ELF-1 (cell line): ENCODE measurements at places on chromosomes 12 and 14.

DNA sequence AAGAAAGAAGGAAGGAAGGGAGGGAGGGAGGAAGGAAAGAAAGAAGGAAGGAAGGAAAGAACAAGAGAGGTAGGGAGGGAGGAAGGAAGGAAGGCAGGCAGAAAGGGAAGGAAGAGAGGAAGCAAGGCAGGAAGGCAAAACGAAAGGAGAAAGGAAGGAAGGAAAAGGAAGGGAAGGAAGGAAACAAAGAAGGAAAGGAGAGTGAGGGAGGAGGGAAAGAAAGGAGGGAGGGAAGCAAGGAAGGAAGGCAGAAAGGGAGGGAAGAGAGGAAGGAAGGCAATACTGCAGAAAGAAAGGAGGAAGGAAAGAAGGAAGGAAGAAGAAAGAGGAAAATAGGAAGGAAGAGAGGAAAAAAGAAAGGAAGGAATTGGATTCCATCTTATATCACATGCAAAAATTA lies 1303.1 kb upstream of the TMEM132C start:
- DNase-seq: no peak

DNA sequence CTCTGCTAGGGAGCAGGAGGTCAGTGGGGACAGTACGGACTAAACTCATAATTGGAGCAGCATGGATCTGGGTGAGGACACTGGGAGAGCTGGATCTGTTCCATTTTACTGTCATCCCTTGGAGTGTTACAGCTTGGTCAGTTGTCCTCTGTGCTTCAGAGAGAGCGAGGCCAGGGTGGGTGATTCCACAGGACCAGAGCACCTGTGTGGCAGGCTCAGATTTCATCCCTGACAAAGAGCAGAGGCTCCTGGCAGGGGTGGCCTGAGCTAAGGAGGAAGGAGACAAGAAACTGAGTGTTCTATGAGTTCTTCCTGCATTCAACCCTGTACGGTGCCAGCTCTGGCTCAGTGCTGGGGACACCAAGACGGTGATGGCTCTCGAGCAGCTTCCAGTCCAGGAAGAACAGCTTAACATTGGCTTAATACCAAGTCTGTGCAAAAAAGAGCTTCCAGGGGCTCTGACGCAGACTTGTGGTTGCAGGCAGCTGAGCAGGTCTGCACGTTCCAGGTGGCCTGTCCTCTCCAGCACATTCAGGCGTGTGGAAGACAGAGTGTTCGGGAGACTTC lies 8.4 kb upstream of the PGF start:
- DNase-seq: no peak

GRCh38 chr12:24066865-24067264 lies 117.4 kb upstream of the SOX5 start:
- no peak for DNase-seq

DNA sequence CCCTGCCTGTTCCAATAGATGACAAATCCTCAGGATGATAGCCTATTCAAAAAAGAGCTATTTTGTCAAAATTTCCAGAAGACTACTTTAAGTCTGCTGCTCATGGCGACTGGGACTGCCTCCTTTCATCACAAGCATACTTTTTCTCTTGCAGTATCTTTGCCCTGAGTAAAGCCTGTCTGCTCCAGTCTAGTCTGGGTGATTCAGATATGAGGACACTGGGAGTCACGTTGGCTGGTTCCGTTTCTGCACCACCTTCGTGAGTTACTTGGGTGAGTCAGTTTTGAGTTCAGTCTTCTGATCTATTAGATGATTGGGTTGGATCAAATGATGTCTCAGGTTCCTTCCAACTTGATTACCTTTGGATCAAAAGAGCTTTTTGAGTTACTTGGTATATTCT lies 301.3 kb upstream of the STXBP6 start:
- DNase-seq: no peak

- no peak for DNase-seq
These were observed 41.8 kb upstream of the CCDC196 start for GRCh38 chr14:66444271-66444927.

DNA sequence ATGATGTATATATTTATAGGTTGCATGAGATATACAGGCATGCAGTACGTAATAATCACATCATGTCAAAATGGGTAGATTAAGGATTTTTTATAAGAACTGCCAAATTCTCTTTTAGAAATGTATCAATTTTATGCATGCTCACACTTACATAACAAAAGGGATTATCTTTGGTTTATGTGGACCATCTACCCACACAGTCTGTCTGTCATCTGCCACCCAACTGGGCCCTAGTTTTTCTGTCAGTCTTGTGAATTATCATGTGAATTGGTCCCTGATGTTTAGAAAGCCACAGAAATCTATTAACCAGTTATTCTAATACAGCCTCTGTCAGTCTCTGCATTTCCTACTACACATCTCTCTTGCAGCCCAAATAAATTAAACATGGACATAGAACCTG lies 133.4 kb downstream of the ACSS3 start:
- no peak for DNase-seq

DNA sequence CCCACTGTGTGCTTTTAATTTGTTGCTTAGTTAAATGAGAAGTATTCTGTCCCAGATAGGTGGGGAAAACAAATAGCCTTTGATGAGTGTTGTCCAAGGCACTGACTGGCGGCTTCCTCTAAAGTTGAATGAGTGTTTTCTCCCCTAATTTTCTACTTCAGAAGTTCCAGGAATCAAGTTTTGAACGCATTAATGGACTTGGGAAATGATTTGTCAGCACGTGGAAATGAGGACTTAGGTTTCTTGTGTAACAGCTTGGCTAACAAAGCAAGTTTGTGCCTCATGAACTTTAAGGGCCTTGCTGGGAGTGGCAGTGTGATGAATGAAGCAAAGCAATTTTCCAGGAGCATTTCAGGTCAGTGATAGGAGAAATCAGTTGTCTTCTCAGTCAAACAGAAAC lies 56.9 kb downstream of the LIN52 start:
- no peak for DNase-seq

- no peak for DNase-seq
These were observed 191.9 kb downstream of the RAD51B start for GRCh38 chr14:68011406-68012028.

DNA sequence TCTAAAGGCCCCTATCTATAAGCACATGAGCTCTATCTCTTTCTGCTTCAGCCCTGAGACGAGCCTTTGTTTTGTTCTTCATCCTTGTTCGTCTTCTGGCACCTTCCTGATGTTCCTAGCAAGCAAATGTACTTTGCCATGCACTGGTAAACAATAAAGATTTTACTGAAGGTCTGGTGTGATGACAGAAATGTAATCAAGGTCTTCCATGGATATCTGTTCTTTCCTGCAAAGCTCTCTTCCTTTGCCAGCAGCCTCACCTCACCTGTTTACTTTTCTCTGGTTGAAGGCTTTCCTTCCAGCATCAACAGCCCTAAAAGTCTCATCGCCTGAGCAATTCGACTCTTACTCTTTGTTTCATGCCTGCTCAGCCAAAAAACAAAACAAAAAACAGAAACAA lies 330.3 kb downstream of the PCNX1 start:
- no peak for DNase-seq

- no peak for DNase-seq
These were observed 33.8 kb upstream of the PTGDR start for GRCh38 chr14:52233693-52234092.

DNA sequence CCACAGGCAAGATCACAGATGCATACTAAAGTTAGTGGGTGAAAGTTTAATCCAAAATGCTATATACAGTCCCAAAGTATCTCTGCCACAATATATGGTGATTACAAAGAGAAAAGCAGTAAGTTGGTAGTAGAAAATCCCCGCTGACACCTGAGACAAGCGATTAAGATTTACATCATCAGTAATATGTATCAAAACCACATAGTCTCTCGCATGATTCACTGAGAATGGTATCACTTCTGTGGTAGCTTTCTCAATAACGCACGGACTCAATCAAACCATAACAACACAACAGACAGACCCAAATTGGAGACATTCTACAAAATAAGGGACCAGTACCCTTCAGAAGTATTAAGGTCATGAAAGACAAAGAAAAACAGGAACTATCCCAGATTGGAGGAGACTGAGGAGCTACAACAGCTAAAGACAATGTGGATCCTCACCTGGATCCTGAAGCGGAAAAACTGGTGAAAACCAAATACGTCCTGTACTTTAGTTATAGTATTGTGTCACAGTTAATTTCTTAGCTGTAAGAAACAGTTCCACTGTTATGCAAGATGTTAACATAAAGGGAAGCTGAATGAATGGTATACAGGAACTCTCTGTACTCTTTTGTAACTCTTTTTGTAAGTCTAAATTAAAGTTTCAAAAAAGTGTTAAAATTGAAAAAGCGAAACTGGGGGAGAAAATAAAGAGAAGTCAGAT lies 51.0 kb downstream of the SPTLC2 start:
- no peak for DNase-seq

DNA sequence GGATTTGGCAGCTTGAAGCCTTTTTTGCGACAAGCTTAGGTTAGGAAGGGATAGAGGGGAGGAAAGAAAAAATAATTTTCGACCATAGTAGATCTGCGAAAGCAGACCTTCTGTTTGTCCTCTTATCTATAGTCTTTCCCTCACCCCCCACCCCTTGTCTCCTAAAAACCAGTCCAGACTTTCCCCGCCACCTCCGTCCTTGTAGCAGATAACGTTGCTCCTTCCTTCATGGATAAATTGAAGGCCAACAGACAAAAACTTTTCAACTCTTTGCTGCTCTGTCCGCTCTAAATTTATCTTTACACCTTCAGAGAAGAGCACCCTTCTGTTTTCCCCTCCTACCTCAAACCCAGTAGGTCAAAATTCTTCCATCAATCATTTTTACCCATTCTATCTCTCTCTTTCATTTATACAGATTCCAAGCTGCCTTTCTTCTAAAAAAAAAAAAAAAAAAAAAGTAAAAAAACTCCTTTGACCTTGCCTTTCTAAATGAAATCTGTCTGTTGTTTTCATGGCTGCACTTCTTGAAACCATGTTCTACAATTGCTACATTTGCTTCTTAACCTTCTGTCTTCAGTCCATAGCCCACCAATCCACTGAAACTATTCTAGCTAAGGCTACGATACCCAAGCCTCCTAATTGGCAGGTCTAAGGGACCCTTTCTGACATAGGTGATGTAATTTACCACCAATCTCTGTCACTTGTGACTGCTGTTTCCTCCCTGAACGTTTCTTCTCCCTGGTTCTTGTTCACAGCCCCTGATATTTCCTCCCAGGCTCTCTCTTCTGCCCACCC lies 11.1 kb upstream of the NEMF start:
- no peak for DNase-seq

GRCh38 chr14:77024171-77024691 lies 4.3 kb downstream of the IRF2BPL start:
- DNase-seq: peak; percentile 88

DNA sequence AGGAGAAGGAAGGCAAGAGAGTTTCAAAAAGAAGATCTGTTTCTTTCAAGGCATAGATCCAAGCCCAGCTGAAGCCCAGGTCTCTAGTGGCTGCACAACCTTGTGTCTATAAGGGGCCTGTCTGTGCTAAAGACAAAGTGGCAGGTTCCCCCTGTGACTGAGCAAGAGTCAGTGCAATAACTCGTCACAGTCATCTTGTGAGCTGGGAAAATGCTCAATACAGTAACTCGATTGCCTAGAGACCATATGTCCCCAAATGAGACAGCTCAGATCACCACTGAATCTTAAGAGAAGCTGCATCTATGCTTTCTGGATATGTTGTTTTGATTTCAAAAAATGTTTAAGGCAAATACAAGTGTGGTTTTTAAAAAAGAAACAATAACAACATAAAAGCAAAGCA lies 24.2 kb downstream of the ST8SIA1 start:
- DNase-seq: no peak

- no peak for DNase-seq
These were observed 16.4 kb downstream of the FOXJ2 start for GRCh38 chr12:8048906-8049305.

GRCh38 chr12:40937891-40938290 lies 245.7 kb downstream of the CNTN1 start:
- no peak for DNase-seq

- DNase-seq: no peak
These were observed 66.7 kb upstream of the RBM19 start for GRCh38 chr12:114032801-114033200.

DNA sequence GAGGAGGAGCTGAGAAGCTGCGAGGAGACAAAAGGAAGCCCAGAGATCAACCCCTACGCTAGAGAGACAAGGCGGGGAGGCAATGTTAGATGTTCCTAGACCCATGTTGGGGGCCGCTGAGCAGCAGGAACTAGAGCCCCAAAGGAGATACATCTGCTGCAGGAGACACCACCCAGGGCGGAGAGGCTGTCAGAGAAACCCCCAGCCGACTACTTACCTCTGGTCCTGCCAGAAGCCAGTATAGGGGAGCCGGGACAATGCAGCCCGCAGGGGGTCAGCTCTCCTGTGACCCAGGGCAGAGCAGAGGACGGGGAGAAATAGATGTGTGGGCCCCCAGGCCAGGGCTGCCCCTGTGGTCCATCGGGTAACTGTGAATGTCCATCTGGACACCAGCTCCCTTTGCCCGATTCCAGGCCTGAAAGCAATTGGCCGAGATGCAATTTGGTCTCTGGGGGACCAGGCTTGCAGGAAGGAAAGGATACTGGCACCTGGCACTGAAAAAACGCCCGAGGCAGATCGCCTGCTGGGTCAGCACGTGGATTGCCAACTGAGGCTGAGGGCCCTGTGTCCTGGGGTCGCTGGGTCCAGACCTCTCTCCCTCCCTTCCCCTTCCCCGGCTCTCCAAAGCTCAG lies 34.9 kb downstream of the SYNE3 start:
- no peak for DNase-seq

DNA sequence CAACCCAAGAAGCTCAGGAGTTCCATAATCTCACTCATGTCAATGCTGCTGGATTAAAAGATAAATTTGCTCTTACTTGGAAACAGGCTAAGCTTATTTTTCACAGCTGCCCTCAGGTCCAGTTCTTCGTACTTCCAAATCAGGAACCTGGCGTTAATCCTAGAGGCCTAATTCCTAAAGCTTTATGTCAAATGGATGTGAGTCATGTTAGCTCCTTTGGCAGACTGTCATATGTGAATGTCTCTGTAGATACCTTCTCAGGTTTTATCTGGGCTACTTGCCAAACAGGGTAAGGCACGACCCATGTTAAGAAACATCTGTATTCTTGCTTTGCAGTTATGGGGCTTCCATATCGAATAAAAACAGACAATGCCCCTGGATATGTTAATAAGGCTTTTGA lies 504.6 kb downstream of the ALG10 start:
- no peak for DNase-seq

DNA sequence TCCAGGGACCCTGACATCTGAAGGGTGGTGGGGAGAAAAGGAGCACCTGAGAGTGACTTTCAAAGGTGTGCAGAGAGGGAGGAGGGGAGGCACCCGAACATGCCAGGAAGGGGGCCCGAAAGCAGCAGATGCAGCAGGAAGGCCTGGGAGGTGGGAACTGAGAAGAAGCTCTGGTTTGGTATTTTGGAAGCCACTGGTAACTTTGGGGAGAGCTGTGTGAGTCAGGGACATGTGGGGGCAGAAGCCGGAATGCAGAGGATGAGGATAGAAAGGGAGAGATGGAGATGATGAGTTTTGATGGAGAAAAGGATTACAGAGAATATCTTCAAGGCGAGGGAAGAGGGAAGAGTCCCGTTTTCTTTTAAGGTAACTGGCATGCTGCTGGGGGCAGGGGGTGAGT lies 50.1 kb downstream of the NRXN3 start:
- no peak for DNase-seq
